ENCODE measurements at places on chromosomes 2 and 18. TPM values are rescaled to one million over a fixed set of nuclear protein-coding genes. Genes with fewer than 3 reads are reported as not detected.

Gene CIB4
- polyA plus RNA-seq = not detected

Gene CAPN14
- polyA plus RNA-seq = not detected

Gene AQP12A
- polyA plus RNA-seq = not detected

Gene PRKAG3
- polyA plus RNA-seq = 0.08 TPM

Gene GALNT14
- polyA plus RNA-seq = 0.86 TPM

Gene PSMG2
- 32.1 TPM for polyA plus RNA-seq

- H3K4me3 ChIP-seq = no peak overlapping the region
- no peaks in the 10 kb centered on the region for H3K27me3 ChIP-seq
- no peak for DNase-seq
- H3K4me1 ChIP-seq = peaks cover 2% of the 10 kb centered on the region
These were observed 1.7 kb downstream of the MIB1 start for GRCh38 chr18:21742315-21742687.

- H3K4me1 ChIP-seq = no peaks in the 10 kb centered on the region
- no peaks in the 10 kb centered on the region for H3K36me3 ChIP-seq
- H3K27ac ChIP-seq = no peak overlapping the region
- H3K27me3 ChIP-seq = no peaks in the 10 kb centered on the region
These were observed 57.5 kb downstream of the ZRANB3 start for GRCh38 chr2:135473567-135473966.

GRCh38 chr2:122062506-122062905 lies 307.1 kb downstream of the TSN start:
- H3K4me1 ChIP-seq = no peaks in the 10 kb centered on the region
- H3K27me3 ChIP-seq = no peaks in the 10 kb centered on the region
- DNase-seq = no peak
